ENCODE measurements at places on chromosomes 11 and 22.

DNA sequence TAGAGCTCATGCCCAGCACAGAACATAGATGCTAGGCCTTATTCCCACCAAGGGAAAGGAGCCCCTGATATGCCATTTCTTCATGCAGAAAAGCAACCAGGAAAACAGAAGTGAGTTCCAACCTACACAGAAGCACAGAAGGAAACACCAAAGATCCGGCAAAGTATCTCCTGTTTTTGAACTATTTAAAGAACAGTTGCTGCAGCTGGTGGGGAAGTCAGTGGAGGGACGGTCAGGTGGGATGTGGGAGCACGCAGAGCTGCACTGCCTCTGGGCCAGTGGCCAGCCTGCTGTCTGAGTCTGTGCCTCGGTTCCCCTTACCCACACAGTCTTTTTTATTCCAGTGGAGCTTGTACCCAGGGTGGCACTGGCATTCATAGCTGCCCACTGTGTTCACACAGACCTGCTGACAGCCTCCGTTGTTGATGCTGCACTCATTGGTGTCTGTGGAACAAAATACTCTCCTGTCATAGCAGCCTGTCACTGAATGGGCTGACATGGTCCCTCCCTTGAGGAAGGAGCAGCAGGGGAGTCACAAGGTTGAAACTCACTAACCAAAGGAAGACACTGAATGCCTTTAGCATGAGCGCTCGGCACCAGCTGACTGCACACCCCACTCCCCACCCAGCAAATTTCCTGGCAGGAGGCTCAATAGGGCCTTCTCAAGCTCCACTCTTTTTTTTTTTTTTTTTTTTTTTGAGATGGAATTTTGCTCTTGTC, 37.9 kb downstream of the SCUBE2 start:
- DNase-seq, result no peak

- no peak for DNase-seq
Observed at GRCh38 chr11:34148504-34149165, 43.2 kb downstream of the NAT10 start.

- DNase-seq, result peak; percentile 8
Observed at GRCh38 chr22:37806409-37807333, 1.1 kb upstream of the GCAT start.

DNA sequence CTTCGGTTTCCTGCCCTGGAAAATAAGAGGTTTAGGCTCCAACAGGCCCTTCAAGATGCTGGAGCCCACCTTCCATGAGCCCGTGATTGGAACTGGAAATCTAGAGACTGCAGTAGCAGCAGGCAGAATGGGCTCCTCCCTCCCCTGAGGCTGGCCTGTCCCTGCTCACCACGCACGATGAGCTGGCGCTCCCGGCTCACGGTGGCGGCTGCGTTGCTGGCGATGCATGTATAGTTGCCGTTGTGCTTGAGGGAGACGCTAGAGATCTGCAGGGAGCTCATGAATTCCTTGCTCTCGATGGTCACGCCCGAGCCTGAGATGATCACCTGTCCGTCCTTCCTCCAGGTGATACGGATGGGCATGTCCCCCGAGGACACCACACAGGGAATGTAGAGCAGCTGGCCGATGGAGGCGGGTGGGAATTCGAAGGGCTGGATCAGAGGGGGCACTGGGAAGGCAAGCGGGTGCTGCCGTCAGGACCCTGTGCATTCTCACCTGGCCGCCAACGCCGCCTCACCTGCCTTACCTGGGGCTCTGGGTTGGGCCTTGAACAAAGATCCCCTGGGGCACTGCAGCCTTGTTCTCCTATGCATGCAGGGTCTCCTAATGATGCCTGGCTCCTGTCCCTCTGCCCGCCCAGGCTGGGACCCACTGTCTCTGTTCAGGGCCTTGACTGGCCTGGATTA, 177.8 kb downstream of the CEP164 start:
- no peak for DNase-seq

GRCh38 chr11:69238573-69239351, 55.2 kb upstream of the MYEOV start:
- DNase-seq, result no peak

DNA sequence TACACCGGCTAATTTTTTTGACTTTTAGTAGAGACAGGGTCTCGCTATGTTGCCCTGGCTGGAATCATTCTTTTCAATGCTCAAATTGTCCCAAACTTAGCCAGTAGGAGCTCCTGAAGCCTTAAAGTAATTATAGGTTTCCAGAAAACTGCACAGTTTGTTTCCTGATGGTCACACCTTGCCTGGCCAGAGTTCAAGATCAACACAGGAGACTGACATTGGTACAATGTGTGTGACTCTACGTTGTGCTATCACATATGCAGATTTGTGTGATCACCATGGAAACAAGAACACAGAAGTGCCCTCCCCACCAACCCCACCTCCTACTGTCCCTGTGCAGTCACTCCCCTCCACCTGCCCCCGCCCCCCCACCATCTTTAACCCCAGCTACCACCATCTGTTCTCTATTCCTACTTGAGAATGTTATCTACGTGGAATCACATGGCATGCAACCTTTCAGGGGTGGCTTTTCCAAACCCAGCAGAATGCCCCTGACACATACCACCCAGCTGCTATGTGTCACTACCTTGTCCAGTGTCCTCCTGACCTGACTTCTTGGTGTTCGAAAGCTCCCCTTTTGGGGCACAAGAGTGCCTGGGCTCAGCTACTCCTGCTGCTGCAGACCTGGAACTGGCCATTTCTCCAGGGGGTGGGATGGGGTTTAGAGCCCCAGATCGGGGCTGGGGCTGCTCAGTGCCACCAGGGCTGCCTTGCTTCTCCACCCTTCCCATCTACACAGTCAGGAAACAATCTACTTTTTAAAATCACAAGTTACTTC, 6.1 kb upstream of the NAP1L4 start:
- DNase-seq, result no peak

DNA sequence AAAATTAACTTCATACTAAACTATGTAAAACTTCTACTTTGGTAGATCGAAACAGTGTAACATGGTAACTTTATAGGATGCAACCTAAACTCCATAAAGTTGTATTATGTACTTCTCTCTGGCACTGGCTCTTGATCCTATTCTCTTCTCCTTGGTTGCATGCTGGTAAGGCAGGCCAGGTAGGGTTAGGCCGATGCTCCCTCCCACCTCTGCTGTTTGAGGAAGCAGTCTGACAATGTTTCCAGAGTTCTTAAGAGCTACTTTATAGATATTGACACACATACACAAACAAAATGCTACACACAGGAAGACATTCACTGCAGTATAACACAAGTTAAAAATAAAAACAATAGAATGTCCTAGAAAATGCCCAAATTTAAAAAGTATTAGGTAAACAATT, 22.5 kb downstream of the CTSC start:
- no peak for DNase-seq

- DNase-seq, result no peak
Observed at GRCh38 chr22:29871684-29872083, 11.3 kb upstream of the MTMR3 start.

DNA sequence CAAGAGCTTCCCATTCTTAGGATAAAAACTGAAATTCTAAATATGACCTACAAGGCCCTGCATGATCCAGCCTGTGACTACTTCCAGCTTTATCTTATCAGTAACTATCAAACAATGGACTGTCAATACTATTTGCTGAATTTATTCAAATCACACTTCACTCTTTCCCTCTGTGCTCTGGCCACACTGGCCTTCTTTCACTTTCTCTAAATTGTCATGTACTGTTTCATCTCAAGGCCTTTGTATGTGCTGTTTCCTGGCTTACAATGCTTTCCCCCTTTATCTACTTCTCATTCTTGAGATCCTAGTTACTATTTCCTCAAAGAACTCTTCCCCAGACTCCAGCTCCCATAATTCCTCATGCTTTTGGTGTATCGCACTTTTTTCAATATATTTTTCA, 5.6 kb downstream of the TIMM10B start:
- no peak for DNase-seq

- no peak for DNase-seq
Observed at GRCh38 chr11:6995703-6996102, 24.4 kb downstream of the ZNF214 start.

- no peak for DNase-seq
Observed at GRCh38 chr11:43459246-43459645, 100.5 kb downstream of the TTC17 start.

GRCh38 chr22:27518531-27519340, 282.8 kb downstream of the MN1 start:
- DNase-seq, result no peak

- no peak for DNase-seq
Observed at GRCh38 chr11:30381879-30382278, 59.0 kb downstream of the ARL14EP start.

GRCh38 chr11:96316869-96317268, 26.1 kb downstream of the MAML2 start:
- DNase-seq, result no peak

- no peak for DNase-seq
Observed at GRCh38 chr11:94727819-94728218, 40.3 kb upstream of the AMOTL1 start.

DNA sequence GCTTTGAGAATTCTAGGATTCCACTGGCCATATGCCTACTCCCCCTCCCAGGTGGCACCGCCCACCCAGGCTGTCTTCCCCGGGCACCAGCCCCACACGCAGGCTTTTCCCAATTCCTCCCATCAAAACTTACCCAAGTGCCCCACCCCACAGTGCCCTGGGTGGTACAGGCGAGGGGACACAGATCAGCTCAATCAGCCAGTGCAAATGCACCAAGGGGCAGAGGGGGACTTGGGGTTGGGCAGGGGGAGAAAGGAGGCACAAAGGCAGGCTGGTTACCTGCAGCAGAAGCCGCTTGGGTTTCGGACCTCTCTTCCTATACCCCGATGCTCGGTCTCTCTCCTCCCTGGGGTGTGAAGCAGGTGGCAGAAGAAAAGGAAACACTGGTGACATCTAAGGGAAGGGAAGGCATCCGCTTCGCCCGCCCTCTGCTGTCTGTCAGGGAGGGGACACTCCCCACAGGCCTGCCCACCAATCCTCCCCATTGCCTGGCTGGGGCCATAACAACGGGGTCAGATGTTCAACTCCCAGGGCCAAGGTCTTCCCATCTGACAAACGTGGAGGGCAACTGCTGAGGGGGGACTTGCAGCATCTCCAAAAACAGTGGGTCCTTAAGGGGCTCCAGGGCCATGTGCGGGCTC, 14.0 kb downstream of the CBX7 start:
- no peak for DNase-seq

GRCh38 chr22:49186762-49187161, 640.9 kb downstream of the BRD1 start:
- no peak for DNase-seq
